Smooth muscle cell of the brain vasculature (primary cell): ENCODE measurements at places on chromosomes 4 and X.

GRCh38 chrX:139932073-139932900 is 566 bp downstream of the ATP11C start:
- no peak for DNase-seq

DNA sequence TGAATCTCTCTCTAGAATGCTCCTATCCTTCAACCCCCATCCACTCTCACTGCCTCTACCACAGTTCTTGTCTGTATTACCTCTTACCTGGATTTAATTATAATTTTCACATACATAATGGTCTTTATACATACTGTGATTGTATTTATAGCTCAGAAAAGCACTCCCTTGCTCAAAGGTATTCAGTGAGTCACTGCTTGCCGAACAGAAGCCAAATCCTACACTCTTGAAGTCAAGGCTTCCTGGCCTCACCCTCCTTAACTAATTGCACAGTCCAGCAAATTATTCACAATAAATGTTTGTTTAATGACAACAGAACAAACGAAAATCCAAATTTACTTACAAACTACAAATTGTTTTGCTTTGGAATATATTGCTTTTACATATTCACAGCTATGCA is 159.5 kb downstream of the KLHL13 start:
- no peak for DNase-seq

- DNase-seq = no peak
Observed at GRCh38 chr4:30641345-30641744, 78.8 kb upstream of the PCDH7 start.

DNA sequence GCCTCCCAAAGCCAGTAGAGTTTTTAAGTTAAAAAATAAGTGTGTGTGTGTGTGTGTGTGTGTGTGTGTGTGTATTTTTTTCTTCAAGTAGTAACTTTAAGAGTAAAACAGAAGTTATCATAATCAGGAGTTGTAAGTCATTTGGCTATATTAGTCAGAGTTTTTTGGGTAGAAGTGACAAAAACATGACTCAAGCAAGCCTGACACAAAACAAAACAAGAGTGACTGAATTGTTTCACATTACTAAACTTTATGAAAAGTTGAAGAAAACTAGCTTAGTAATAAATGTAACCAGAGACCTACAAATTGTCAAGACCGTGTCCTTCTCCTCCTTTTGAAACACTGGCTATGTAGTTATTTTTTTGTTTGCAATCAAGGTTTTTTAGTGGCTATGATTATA is 738.0 kb upstream of the PITX2 start:
- no peak for DNase-seq

DNA sequence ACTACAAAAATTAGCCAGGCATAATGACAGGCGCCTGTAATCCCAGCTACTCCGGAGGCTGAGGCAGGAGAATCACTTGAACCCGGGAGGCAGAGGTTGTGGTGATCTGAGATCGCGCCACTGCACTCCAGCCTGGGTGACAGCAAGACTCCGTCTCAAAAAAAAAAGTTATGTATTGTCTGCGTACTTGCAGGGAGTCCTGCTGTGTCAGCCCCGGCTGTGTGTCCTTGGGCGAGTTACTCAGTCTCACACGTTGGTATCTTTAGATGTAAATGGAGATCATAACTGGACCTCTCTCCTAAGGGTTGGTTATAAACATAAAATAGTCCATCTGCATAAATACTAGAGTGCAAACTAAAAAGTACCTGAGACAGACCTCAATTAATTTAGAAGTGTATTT is 22.7 kb upstream of the TBC1D14 start:
- DNase-seq = no peak

DNA sequence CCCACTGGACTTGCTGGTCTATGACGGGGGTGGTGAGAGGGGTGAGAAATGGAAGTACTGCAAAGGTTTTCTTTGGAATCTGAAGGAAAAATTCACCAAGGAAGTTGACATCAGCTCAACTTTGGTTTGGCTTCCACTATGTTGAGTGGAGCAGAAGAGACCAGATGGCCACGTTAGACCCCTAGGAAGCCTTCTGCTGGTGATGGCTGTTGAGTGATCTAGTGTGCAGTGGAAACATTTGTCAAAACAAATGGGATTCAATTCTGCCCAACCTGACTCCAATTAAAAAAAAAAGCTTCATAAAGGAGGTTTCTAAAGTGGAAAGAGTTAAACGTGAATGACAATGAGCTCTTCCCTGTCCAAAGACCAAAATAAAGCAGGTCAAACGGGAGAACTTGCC is 25.7 kb downstream of the SEL1L3 start:
- DNase-seq = no peak

GRCh38 chr4:110512901-110513300 is 36.9 kb downstream of the ENPEP start:
- DNase-seq = no peak

- no peak for DNase-seq
Observed at GRCh38 chrX:21398426-21398825, 24.2 kb downstream of the CNKSR2 start.
